CD4-positive, alpha-beta T cell treated with Interleukin-12 subunit alpha and Interleukin-12 subunit beta, for 1 hour (primary cell): ENCODE measurements at places on chromosomes 1 and 21.
A peak's percentile ranks its signal among the peaks of the same experiment; 100 is the strongest.

- DNase-seq, result peak; percentile 70
Observed at GRCh38 chr1:2786329-2787162, 14.9 kb downstream of the TTC34 start.

GRCh38 chr1:224052772-224053171, 61.1 kb upstream of the FBXO28 start:
- no peak for DNase-seq

DNA sequence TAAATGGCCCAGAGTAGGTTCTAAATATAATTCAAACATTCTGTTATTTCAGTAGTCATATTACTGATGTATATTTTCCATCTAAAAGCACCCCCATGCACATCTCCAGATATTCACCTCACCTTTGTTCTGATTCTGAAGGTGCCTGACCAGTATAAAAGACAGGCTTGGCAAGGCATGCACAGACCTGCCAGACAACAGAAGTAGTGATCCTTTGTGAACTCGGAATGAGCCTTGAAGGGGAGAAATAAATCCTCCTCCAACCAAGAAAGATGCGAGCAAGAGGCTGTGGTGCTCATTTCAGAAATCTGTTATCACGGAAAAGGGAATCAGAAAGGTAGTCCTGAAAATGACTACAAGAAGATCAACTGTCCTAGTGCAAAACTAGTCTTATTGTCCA, 287.3 kb downstream of the VAV3 start:
- DNase-seq, result no peak

GRCh38 chr1:223231011-223231572, 88.0 kb upstream of the TLR5 start:
- DNase-seq, result no peak

- no peak for DNase-seq
Observed at GRCh38 chr1:226498640-226499008, 49.9 kb upstream of the STUM start.

DNA sequence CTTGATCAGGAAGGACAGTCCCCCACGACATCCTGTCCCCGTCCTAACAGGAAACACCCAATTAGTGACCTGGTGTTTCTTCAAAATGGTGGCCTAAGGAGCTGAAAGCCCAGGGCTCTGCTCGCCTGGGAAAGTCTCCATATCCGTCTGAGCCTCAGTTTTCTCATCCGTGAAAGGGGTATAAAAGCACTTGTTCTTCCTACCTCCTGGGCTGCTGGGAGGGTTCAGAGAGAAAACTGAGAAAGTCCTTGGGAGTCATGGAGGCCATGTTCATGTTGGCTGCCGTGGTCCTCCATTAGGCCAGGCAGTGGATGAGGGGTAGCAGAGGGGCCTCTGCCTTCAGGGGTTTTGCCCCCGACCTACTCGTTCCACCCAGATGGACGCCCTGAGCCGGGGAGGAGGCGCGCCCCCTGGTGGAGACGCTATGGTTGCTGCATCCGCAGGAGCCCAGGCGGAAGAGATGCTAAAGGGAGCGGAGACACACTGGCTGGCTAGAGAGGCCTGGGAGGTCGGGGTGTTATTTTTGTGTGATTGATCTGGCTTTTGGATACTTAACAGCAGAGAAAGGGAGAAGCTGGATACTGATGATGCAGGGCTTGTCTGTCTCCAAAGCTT, 113.5 kb downstream of the PRDM2 start:
- peak; percentile 61 for DNase-seq

DNA sequence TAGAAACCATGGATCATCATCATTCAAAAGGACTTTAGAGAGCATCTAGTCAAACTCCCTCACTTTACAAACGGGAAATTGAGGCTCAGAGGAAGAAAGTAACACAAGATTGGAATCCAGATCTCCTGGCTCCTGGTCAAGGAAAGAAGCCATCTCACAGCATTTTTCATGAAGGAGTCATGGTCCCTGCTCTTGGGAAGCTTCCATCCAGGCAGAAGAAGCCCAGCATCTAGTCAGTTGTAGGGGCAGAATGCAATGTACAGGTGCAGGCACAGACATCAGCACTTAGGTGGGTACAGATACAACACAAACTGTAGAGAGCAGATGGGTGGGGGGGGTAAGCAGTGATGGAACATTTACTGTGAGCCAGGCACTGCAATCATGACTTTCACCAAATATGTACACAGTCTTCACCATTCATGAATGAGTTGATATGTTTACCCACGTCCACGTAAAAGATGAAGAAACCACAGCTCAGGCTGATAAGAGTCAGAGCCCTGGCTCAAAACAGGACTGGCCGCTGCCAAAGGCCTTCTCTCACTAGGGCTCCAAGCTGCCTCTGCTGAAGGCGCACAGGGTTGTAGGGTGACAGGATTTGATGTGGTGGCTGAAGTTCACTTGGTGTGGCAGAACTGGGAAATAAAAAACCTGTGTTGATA, 44.0 kb downstream of the OPTC start:
- peak; percentile 6 for DNase-seq

GRCh38 chr1:205317311-205317917, 4.1 kb downstream of the NUAK2 start:
- no peak for DNase-seq

DNA sequence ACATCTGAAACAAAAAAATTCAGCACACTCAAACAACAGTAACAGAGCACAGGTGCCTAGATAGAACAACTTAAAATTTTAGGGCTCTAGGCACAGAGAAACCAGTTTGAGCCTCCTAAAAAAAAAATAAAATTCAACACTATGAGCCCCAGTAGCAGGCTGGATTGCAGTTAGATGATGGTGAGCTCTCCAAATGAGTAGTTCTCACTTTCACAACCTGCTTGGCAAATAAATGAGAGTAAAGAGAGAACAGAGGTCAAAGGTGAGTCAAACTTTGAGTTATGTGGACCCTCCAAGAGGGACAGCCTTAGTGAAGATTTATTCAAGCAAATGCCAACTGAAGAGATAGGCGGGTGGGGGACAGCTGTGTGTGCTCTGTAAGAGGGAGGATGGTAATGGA, 3.6 kb downstream of the BEND5 start:
- DNase-seq, result no peak

DNA sequence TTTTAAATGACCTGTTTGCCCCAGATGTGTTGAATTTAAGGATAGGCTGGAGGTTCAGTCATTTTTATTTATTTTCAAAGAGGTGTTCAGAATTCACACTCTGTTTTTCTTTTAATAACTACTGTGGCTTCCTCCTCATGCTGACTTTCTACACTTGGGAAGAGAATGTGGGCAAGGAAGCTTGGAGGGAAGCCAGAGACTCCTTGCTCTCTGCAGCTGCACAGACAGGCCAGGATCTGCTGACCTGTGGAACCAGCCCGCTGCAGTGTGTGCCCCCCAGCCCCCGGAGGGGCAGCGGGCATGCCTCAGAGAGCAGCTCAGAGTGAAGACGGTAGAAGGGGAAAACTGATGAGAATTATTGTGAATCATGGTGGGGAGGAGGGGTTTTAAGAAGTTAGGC, 16.9 kb downstream of the MGST3 start:
- DNase-seq, result no peak

DNA sequence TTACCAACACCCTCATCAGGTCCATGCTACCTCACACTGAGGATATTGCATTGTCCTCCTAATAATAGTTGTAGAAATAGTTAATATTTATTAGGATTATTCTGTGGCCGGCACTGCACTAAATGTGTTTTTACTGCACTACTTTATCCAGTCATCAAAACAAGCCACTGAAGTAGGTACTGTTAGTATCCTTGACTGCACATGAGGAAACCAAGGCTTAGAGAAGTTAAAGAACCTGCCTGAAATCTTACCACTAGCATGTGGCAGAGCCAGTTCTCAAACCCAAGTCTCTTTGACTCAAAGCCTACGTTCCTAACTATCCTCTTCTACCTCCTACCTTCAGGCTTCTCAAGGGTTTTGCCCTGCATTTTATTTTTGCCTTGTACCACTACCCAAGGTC, 30.9 kb downstream of the FMO1 start:
- DNase-seq, result no peak

DNA sequence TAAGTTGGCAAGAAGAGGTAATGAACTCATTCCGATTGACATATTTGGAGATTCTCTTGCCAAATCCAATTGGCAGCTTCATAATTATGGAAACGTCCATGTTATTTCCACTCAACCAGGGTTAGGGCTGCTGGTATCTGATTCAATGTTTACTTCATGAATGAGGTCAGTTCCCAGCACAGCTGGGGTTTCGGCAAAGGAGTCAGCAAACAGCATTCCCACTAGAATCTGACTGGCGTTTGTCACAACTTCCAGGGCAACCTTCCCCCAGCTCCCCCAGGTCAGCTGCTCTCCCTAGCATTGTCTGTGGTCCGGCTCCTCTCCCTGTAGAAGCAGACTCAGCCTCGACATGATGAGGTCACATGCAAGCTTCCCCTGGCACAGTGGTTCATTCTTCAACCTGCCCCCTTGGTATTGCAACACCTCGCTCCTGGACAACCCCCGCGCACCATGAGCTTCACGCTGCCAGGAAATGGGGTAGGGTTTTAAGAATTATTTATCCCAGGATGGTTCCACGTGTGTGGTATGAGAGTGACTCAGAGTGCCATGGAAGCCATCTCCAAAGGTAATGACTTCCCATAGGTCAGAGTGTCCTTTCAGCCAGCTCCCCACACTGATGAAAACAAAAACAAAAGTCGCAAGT, 100.7 kb upstream of the SLC25A33 start:
- no peak for DNase-seq

- no peak for DNase-seq
Observed at GRCh38 chr21:26077521-26077920, 93.0 kb downstream of the APP start.

- DNase-seq, result no peak
Observed at GRCh38 chr1:27970401-27970800, 10.6 kb downstream of the XKR8 start.

DNA sequence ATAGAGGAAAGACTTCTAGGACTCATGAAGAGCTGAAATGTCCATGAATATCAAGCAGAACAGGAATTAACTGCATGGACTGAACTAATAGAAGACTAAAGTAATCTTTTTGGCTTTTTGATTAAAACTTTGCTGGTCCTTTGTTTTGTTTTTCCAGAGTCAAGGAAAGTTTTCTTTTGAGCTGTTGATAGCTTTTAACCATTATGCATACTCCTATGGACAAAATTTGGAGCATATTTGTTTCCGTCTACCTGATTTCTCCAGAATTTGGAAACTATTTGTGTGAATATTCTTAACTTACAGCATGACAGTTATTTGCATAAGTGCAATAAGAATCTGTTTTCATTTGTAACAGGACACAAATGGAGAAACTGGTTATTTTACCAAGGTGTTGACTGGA, 24.5 kb upstream of the CYP4B1 start:
- DNase-seq, result no peak

GRCh38 chr1:43836267-43836951, 97.2 kb upstream of the ARTN start:
- DNase-seq, result peak; percentile 55

DNA sequence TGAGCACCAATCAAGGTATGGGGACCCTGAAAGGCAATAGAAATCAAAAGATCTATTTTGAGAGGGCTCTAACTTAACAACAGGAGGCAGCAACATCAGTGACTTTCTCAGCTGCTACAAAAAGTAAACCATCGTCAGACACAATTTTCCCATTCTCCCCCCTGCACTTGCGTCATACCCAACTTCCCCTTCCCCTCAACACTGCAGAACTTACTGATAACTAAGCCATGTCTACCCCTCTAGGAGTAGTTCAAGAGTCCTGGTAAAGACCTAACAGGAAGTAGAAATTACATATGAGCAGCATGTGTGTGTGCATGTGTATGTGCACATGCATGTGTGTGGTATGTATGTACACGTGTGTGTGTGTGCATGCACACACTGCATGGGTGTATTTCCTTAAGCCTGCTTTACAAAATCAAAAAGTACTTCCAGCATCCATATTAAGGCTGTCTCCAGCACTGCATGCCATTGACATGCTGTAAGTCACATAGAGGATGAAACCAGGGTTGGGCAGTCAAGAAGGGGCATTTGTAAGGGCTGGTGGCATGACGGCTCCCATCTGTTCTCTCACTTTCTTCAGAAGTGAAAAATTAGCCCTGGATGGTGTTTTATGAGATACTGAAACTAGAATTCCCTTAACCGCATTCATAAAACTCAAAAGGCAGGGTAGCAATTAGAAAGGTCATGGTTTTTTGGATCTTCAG, 460.1 kb upstream of the RUNX1 start:
- DNase-seq, result no peak

DNA sequence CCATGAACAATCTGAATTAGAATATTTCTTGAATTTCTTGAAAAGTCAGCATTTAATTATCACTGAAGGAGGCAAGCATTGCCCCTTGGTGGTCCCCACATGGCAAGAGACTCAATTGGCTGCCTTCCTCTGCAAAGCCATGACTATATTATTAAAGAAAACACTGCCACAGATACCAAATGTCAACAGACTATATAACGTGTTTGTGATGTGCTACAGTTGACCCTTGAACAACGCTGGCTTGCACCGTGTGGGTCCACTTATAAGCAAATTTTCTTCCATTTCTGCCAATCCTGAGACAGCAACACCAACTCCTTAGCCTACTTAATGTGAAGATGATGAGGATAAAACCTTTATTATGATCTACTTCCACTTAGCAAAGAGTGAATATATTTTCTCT, 66.5 kb downstream of the NRIP1 start:
- no peak for DNase-seq

DNA sequence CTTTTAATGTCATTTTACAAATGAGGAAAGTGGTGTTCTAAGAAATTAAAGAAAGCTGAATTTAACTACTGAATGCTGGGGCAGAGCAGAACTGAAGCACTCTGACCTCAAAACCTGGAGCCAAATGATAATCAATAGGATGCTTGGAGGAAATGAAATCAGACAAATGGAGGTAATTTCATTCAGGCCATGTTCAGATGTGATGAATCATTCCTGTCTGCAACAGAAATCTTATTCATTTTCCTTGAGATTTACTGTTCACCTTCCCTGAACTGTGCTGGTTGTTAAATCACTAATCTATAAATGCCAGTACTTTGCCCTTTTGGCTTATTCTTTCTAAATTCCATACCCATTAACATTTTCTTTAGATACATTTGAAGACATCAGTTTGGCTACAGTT, 85.6 kb upstream of the SNX7 start:
- no peak for DNase-seq

GRCh38 chr1:38132681-38133080, 86.1 kb upstream of the POU3F1 start:
- DNase-seq, result no peak

- DNase-seq, result no peak
Observed at GRCh38 chr1:210262167-210262896, 29.7 kb downstream of the SERTAD4 start.
